Brain pericyte (primary cell): ENCODE measurements at places on chromosomes 1 and 21.

GRCh38 chr1:41013796-41014195, 7.7 kb downstream of the SLFNL1 start:
- no peak for DNase-seq

GRCh38 chr1:70314706-70315304, 39.7 kb downstream of the ANKRD13C start:
- no peak for DNase-seq

GRCh38 chr1:84152649-84153056, 8.6 kb downstream of the PRKACB start:
- DNase-seq: no peak

- DNase-seq: no peak
These were observed 39.2 kb downstream of the SYT6 start for GRCh38 chr1:114114185-114115094.

GRCh38 chr1:23188434-23188884, 19.8 kb upstream of the LUZP1 start:
- no peak for DNase-seq

DNA sequence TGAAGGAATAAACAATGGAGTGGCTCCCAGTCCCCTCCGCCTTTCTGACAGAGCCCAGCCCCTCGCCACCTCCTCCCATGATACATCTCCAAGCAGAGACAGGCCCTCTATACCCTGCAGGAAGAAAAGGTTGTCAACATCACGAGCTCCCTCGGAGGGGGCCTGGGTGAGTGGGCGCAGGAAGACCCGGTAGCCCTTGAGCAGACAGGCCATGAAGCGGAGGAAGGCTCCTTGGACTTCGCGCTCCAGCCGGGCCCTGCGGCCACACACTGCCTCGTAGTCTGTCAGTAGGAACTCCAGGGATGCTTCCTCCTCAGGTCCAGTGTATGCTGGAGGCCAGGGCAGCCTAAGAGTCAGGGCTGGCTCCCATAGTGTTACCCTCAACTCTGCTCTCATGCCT, 7.0 kb downstream of the DENND4B start:
- DNase-seq: no peak

GRCh38 chr1:86377341-86377740, 18.8 kb downstream of the ODF2L start:
- no peak for DNase-seq

GRCh38 chr1:182135946-182136345, 74.4 kb upstream of the ZNF648 start:
- no peak for DNase-seq

DNA sequence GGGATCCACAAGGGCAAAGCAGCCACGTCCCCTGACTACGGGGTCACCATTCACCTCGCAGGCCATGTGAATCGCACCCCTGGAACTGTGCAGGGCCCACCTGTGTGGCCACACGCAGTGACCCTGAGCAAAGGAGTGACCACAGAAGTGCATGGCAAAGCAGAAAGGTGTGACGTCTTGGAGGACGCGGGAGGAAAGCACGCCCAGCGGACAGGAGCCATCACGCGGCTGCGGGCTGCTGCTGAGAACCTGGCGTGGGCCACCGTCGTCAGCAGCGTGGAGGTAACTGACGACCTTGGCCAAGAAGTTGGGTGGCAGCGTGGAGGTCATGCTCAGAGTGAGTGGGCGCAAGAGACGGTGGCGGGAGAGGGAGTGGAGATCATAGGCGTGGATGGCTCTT, 76.7 kb upstream of the C1orf174 start:
- no peak for DNase-seq

DNA sequence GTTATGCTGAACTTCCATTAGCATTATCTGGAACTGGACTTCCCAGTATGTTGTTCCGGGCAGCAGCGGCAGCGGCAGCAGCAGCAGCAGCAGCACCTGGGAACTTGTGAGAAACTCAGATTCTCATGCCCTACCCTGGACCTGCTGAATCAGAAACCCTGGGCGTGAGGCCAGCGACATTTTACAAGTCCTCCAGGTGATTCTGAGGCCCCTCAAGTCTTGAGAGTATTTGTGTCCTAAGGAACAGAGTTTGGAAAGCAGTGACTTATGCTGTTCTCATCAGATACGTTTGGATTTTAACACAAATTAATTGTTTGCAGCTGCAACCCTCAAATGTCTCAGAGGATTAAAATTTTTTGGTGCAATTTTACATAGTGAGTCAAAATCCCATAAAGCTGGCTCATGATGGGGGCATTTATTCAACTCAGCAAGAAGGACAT, 157.2 kb upstream of the KAZN start:
- no peak for DNase-seq

GRCh38 chr1:204046346-204046745, 26.6 kb upstream of the SOX13 start:
- DNase-seq: no peak
